ENCODE measurements at places on chromosomes 1 and 21. TPM values are rescaled to one million over a fixed set of nuclear protein-coding genes. Genes with fewer than 3 reads are reported as not detected.

GRCh38 chr1:185433667-185434066 lies 116.6 kb upstream of the IVNS1ABP start:
- H3K4me3 ChIP-seq: no peak overlapping the region
- no peak for DNase-seq
- no peaks in the 10 kb centered on the region for H3K36me3 ChIP-seq
- no peaks in the 10 kb centered on the region for H3K4me1 ChIP-seq
- H3K27ac ChIP-seq: no peak overlapping the region

- H3K36me3 ChIP-seq: no peaks in the 10 kb centered on the region
- no peak for DNase-seq
- no peaks in the 10 kb centered on the region for H3K27me3 ChIP-seq
- no peak overlapping the region for H3K27ac ChIP-seq
- H3K4me1 ChIP-seq: peaks cover 11% of the 10 kb centered on the region
- H3K4me3 ChIP-seq: no peak overlapping the region
Measured at GRCh38 chr1:8022395-8023286, 3.5 kb downstream of the ERRFI1 start.

DNA sequence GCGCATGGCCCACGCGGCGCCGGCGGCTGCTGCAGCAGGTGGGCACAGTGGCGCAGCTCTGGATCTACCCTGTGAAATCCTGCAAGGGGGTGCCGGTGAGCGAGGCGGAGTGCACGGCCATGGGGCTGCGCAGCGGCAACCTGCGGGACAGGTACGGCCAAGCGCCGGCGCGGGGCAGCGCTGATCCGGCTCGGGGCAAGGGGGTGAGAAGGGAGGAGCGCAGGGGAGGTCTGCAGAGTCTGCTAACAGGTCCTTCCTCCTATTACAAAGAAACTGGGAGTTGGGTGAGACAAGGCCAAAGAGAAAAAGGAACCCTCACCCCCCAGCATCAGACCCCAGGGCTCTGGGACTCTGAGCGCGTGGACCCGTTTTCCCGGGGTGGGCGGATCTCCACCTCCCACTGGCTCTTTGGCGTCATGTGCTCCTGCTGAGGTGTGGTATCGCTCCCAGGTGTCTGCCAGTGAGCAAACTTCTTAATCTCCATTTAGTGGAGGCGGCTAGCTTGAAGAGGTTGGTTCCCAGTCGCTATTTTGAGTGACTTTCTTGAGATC lies 431 bp downstream of the MTARC1 start:
- H3K4me3 ChIP-seq: no peak overlapping the region
- no peaks in the 10 kb centered on the region for H3K4me1 ChIP-seq
- DNase-seq: no peak
- H3K27me3 ChIP-seq: no peaks in the 10 kb centered on the region

Gene APCS
- not detected for total RNA-seq

Gene SH2D1B
- total RNA-seq: not detected

Measured in naive thymus-derived CD4-positive, alpha-beta T cell (primary cell).